ENCODE measurements at places on chromosomes 3 and 15.

DNA sequence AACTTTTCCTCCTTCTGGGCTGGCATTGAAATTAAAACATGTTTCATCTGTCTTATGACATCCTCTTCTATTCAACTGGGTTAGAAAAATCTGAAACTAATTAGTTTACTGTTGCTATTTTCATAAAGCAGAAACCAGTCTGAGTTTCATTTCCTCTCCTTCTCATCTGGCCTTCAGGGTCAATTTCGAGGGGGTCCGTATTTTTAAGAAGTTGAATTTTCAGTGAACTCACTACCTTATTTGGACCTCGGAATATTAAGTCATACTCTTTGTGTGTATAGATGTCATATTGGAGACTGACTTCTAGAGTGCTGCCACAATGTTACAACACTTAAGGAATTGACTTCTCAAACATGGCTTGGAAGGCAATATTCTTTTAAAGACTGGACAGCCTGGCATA is 485.9 kb downstream of the SQOR start:
- DNase-seq, result no peak

DNA sequence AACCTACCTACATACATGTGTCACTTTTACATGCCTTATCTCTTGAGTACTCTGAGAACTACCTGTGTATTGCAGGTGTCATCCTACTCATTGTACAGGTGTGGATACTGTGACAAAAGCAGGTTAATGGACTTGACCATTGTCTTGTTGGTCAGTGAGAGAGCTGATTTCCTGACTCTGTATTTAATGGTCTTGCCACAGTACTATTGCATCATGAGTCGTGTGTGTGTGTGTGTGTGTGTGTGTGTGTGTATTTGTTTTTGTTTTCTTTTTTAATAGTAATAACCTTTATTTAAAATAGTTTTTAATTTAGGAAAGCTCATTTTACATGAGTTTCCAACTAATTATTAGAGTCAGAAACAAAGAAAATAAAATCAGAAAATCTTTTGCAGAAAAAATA is 7.7 kb downstream of the SELENOT start:
- DNase-seq, result no peak

GRCh38 chr3:103388214-103388613 is 953.4 kb downstream of the ZPLD1 start:
- DNase-seq, result no peak

DNA sequence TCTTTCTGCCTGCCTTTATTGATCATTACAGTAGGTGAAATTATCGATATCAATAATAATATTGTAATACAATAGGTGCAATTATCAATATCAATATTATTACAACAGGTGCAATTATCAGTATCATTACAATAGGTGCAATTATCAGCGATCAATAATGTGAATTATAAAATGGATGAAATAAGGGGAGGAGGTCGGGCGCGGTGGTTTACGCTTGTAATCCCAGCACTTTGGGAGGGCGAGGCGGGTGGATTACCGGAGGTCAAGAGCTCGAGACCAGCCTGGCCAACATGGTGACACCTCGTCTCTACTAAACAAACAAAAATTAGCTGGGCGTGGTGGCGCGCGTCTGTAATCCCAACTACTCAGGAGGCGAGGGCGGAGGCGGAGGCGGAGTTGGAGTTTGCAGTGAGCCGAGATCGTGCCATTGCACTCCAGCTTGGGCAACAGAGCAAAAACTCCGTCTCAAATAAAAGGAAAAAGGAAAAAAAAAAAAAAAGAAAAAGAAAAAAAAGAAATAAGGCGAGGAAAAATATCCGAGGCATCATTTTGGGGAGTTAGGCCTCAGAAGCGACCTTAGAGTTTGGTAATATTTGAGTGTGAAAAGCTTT is 611 bp upstream of the BNIP2 start:
- DNase-seq, result peak; percentile 59

- no peak for DNase-seq
Measured at GRCh38 chr3:177932346-177932745, 603.9 kb upstream of the KCNMB2 start.

GRCh38 chr15:90315278-90315982 is 36.7 kb upstream of the ZNF774 start:
- no peak for DNase-seq

DNA sequence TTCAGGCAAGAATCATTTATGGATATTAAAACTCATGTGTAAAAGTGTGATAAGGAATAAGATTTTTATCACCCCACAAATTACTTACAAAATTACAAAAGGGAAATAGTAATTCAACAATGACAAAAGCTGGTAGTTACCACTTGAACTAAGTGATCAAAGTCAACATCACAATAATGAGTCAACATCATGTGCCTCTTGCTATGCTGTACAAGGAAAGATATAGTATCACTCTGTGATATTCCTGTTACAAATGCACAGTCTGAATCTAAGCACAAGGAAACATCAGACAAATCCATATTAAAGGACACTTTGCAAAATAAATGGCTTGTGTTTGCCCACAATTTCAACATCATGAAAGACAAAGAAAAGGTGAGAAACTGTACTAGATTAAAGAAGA is 90.5 kb upstream of the PLCL2 start:
- no peak for DNase-seq

GRCh38 chr15:79942741-79943481 is 28.1 kb downstream of the BCL2A1 start:
- DNase-seq, result no peak

GRCh38 chr3:73559749-73560148 is 65.0 kb downstream of the PDZRN3 start:
- DNase-seq, result no peak

DNA sequence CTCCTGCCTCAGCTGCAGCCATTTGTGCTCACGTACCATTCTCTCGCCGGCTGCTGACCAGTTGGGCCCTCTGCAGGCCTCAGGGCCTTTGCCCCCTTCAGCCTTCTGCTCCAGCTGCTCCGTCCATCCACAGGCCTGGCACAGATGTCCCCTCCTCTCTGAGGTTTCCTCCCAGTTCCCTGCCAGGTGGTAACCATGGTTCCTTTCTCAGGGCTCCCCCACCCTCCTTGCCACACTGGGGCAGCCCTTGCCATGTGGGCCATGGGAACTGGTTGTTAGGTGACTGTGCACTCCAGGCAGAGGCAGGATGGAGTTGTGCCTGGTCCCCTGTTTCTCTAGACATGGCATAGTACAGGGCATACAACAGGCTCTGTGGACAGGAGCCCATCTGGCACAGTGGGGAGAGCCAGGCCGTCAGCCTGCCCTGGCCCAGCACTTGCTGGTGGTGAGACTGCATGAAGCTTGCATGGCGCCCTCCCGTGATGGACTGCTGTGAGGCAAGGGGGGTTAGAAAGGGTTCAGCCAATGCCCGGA is 148.9 kb downstream of the DNAJB8 start:
- no peak for DNase-seq

DNA sequence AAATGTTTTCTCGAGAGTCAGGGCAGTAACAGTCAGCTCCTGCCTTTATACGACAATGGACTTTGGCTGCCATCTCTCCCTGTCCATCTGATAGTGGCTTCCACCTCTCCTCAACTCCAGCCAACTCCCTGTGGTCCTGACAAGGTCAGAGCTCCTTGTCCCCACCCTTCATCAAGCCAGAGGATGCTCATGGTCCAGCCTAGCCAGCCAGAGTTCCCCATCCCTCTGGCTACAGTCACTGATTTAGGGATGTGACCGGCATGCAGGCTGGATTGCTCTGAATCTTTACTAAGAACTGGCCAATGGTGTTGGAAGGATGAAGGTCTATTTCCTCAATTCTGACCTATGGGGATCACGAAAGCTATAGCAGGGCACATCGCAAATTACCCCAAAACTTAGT is 156.1 kb downstream of the OR4M2 start:
- DNase-seq, result no peak

DNA sequence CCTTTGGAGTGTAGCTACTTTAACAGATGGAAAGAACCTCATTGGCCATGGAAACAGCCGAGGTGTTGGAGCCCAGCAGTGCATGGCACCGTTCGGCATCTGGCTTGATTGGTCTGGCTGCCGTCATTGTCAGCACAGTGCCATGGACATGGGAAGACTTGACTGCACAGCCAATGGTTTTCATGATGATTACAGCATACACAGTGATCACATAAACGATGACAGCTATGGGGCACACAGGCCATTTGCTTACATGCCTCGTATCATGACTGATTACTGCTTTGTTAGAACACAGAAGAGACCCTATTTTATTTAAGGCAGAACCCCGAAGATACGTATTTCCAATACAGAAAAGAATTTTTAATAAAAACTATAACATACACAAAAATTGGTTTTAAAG is 44.1 kb downstream of the PGPEP1L start:
- no peak for DNase-seq

DNA sequence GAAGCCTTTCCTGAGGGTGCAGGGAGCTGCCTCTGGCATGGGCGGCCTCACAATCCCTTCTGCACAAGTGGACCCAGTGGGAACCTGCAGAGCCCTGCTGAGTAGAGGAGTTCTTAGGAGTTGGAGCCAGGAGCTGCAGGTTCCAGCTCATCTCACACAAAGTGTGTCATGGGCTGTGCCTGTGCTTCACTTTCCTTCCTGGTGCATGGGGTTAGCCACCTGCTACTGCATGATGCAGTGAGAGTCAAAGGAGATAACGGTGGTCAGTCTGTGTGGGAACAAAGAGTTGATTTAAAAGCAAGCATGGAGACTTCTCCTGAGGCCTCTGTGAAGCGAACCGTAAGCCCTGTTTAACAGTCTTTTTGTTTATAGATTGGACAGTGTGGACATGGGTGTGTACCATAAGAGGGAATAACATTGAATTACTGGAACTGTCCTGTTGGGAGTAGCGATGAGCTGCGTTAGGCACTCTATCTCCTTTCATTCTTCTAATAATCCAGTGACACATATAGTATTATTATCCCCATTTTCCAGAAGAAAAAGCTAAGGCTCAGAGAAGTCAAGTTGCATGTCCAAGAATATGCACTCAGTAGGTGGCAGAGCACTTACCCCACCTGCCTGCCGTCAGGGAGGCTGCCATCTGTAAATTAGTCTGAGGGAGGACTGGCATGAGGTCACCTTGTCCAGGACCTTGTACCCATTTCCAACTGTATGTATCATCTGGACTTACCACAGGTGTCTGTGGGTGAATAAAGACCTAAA is 68.7 kb upstream of the PRR23C start:
- no peak for DNase-seq

GRCh38 chr15:100034191-100034590 is 301.0 kb upstream of the LYSMD4 start:
- DNase-seq, result no peak

GRCh38 chr15:32657198-32657883 is 15.8 kb downstream of the SCG5 start:
- DNase-seq, result no peak

DNA sequence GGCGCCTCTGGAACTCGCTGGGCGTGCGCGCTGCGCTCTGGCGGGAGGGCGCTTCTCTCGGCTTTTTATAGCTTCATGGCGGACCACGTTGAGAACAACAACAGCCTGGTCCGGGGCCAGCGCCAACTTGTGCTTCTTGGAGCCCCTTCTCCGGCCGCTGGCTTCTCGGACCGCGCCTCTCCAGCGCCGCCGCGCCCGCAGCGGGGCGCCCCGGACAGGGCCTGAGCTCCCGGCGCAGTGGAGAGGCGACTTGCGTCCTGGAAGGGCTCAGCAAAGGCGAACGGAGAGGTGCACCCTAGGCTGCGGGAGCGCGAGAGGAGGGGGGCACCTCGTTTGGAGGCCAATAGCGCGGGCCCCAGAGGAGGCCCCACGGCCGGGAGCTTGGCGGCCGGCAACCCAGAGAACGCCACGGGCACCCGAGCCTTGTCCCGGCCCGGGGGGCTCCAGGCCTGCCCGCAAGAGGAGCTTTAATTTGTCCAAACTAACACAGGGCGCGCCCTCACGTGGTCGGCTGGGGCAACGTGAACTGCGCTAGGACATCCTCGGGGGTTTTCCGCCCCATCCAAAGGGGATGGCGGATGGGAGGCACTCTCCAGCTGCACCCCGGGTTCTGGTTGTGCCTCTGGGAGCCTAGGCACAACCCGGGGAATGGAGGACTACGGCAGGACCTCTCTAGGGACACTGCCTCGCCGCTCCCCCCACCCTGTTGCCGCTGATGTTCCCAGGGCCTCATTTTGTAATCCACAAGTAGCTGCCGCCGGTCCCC is 37.8 kb downstream of the HMCES start:
- DNase-seq, result peak; percentile 52

- DNase-seq, result no peak
Measured at GRCh38 chr15:75830910-75831805, 12.1 kb upstream of the UBE2Q2 start.

DNA sequence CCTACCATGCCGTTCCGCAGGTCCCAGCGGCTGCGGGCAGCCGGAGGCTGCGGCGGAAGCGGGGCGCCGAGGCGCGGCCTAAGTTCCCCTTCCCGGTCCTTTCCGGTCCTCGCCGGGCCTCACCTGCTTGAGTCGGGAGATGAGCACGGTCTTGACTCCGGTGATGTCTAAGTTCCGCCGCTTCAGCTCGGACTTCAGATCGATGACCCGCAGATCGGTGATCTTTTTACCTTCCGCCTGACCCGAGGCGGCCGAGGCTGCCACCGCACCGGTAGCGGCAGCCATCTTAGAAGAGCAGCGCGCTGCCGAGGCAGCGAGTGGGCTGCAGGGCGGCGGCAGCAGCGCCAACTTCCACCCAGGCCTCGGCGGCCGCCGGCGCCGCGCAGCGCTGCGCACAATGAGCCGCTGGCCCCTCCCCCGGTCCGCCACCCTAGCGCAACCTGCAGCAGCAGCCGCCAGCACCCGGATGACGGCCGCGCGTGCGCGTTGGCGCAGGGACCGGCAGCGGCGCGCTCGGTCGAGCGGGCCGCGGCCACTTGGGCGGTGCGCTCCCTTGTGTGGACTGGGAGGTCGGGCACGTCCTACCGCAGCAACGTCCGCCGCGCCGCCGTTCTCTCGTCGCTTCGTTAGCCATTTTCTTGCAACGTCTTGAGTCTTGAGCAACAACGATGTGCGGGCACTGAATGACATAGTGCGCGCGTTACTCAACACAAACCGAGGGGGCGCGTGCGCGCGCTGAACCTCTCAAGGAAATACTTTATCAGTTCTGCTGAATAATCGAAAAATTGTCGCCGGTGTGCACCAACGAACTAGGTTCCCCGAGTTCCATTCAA is at the start of gene SLTM:
SLTM (minus strand) TSS at position 399 of the 833 bp plus-strand sequence; CDS start at position 285, 114 bp downstream.
- peak; percentile 75 for DNase-seq

GRCh38 chr3:112875561-112875960 is 28.9 kb upstream of the CD200R1L start:
- DNase-seq, result no peak

DNA sequence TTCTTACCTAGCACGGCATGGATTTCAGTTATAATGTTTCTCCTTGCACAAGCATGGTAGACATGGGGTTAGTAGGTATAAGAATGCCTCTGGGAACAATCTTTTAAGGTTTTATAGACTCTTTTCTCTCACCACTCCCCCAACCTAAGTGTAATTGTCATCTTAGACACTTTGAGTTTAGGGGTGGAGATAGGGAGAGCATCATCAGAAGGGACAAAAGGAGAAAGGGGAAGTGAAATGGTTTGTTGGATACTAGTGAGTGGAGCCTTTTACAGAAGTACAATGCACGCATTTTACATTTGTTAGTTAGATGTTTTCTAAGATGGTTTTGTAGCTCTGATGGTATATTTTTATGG is 189.2 kb downstream of the TP63 start:
- DNase-seq, result no peak

GRCh38 chr3:133054586-133054985 is 16.4 kb downstream of the TMEM108 start:
- DNase-seq, result no peak

All from CMK (cell line).